Psoas muscle (tissue), 8 donors: ENCODE measurements at places on chromosomes 5 and 9. TPM values are rescaled to one million over a fixed set of nuclear protein-coding genes. Genes with fewer than 3 reads are reported as not detected.

- peak; percentile 77 for DNase-seq
These were observed 44.0 kb downstream of the IRF1 start for GRCh38 chr5:132446621-132447020.

Gene TMEM267
- total RNA-seq, result 4.1 TPM

GRCh38 chr5:78204241-78204640 lies 90.3 kb downstream of the AP3B1 start:
- no peak for DNase-seq

Gene NREP
- 5.5 TPM for total RNA-seq

Gene CARD6
- total RNA-seq, result 4.0 TPM

- no peak for DNase-seq
These were observed 17.0 kb downstream of the ZNF484 start for GRCh38 chr9:92860867-92861266.

DNA sequence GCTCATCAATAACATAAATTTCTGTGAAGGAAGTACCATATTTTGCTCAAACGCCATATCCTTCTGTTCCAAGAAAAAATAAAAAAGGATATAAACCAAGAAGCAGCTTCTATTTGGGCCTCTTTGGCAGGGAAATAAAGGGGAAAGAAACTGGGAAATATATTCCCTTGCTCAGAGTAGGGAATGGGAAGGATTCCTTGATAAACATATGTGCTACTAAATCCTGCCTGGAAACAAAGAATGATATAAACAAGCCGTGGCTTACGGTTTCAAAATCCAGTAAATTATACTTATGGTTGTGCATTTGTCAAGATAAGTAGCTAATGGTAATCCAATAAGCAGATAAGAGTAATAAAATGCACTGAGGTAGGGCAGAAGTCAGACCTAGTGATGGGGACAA lies 481.6 kb downstream of the NTRK2 start:
- no peak for DNase-seq

- no peak for DNase-seq
These were observed 74.9 kb downstream of the GTF3C4 start for GRCh38 chr9:132744881-132745755.

Gene GFI1B
- not detected for total RNA-seq

Gene EIF4EBP3
- 36.2 TPM for total RNA-seq

DNA sequence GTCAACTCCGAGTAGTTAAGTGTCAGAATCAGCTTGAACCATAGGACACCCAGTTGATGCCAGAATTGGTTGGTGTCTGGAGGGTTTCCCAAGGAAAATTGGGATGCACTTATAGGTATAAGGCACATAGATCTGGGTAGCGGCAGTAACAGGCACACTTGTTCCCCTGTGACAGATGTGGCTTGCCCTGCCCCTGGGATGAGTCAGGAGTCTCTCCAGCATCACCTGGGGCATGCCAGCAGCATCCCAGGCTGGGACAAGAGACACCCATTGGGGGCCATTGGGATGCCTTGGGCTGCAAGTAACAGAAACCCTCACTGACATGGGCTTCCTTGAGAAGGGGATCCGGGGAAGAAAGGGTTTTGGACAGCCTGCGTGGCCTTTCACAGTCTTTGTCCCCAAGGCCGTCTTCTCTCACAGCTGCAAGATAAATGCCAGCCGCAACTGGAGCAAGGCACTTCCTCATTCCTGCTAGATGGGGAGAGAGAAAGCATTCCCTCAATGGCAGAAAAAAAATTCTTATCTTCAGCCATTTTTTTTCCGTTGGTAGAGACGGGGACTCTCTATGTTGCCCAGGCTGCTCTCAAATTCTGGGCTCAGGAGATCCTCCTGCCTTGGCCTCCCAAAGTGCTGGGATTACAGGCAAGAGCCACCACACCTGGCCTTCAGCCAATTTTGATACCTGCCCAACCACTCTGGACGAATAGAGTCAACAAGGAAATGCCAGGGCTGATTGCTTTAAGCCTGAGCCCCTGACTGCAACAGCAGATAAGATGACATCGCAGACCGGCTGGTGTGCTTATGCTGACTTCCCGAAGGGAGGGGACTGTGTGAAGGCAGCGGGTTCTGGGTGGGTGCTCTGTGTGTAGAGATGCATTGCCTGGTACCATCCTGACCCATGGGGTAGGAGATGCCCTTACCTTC lies 13.3 kb upstream of the RNF130 start:
- DNase-seq, result no peak

GRCh38 chr5:179763215-179763945 lies 30.4 kb upstream of the LTC4S start:
- DNase-seq, result peak; percentile 56

DNA sequence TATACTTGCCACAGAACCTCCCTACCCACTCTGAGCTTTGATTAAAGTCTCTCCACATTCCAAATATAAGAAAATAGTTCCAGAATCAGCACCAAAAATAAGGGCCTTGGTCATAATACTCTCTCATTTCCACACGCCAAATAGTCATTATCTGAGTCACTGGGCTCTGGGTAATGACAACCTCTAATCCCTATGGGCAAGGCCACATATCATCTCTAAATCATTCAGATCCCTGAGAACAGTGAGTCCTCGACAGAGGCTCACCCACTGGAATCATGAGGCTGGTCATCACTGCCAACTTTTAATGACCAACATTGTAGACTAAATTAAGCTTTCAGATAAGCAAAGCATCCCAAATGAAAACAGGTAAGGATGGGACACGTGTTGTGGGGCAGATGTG lies 28.1 kb downstream of the FAM114A2 start:
- DNase-seq, result no peak

DNA sequence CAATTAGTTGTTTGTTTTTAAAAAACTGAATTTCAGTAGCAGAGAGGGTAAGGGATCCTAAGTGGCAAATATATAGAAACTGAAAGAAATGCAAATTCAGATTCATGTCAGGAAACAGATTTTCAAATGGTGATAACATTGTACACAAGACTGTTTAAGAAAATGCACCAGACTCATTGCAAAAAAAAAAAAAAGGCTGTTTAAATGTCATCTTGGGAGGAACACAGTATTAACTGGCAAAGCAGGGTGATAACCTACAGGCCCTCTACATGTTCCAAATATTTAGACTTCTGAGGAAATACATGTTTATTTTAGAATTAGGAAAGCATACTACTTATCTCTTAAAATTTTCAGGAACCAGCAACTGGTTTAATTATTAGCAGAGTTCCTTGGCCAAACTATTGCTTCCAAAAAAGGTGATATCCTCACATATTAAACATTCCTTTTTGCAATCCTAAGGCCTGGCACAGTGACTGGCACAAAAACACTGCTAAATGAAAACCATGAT lies 114.5 kb downstream of the TSSK1B start:
- DNase-seq, result no peak

Gene SLC9A3
- total RNA-seq, result 0.87 TPM
